Dermis microvascular lymphatic vessel endothelial cell (primary cell): ENCODE measurements at places on chromosomes 2 and 18.

GRCh38 chr18:50797142-50797541, 22.7 kb downstream of the MRO start:
- DNase-seq, result no peak

DNA sequence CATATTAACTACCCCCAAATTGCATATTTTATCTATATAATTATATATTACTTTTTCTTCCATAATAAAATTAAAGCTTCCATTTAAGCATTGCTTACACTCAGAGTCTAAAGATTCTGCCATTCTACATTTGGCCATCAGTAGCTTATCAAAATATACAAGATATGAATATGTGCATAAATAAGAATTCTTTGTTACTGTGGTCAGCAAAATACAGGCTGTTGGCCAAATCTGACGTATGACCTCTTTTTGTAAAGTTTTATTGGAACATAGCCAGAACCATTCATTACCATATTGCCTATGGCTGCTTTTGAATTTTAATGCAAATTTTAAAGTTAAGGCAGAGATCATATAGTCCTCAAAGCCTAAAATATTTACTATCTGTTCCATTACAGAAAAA, 643.9 kb upstream of the VRK2 start:
- no peak for DNase-seq

DNA sequence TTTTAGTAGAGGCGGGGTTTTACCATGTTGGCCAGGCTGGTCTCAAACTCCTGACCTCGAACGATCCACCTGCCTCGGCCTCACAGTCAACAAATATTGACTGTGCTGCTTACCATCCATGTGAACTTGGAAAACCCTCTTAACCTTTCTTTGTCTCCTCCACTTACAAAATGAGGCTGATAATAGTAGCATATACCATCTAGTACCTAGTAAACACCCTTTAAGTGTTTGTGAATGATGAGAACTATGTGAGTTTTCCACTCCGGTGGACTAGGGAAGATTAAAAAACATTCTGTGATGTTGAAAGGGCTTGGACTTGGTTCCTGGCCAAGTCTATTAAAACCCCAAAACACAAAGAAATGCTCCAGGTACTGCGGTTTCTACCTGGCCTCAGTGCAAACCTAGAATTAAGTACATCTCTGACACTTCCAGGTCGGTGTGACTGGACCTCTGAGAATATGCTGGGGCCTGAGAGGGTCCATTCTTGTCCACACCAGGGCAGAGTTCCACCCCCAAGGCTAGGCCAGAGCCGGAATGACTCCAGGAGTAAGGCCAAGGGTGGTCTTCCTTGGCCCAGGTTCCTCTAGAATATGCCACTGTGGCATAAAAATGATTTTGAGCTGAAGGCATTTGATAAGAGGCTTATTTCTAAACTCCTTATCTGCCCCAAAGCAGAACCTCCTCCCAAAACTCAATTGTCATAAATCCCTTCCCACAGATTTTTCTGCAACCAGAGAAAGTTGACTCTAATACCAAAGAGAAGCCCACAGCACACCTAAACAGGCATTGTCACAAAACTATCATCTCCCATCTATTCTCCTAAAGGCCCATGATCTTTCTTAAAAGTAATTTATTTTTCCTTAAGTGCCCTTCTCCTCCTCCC, 217.5 kb downstream of the TGIF1 start:
- DNase-seq, result no peak

DNA sequence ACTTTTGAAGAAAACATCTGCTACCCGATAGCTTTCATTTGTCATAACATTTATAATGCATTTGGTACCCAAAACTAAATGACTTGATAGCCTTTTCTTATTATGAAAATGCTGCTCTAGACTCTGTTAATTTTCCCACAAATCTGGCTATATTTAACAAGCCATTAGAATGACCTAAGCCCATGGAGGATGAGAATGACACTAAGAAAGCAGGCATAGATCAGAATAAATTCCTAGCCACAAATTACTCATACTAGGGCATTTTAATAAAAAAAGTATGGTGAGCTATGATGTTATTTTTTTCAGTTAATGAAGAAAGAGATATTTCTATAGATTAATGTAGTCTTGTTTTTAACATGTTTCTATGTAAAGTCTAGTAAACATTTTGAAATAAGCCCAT, 1728.3 kb downstream of the SUCLG1 start:
- no peak for DNase-seq

GRCh38 chr18:45355944-45356520, 259.2 kb upstream of the SLC14A2 start:
- no peak for DNase-seq

DNA sequence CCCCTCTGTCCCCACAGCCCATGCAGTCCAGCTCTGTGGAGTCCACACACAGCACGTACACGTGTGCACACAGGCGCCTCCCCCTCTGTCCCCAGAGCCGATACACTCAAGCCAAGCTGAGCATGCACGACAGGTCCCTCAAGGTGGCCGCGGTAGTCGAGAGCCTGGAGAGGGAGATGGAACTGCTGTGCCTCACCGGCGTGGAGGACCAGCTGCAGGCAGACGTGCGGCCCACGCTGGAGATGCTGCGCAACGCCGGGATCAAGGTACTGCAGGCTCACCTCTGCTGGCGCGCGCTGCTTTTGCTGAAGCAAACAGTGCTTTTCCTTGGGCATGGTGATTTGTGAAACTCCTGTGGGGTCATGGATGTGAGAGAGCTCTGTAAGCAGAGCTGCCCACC, 58.5 kb upstream of the NFATC1 start:
- DNase-seq, result no peak

- DNase-seq, result no peak
These were observed 66.3 kb downstream of the IRS1 start for GRCh38 chr2:226733189-226733858.

- no peak for DNase-seq
These were observed 219.6 kb downstream of the LTBP1 start for GRCh38 chr2:33166287-33166881.
